ENCODE measurements at places on chromosomes 7 and 10.

- no peak for DNase-seq
These were observed 56.9 kb downstream of the ADK start for GRCh38 chr10:74207691-74208480.

- DNase-seq = no peak
These were observed 800.1 kb upstream of the ZWINT start for GRCh38 chr10:57161157-57161556.

- DNase-seq = no peak
These were observed 9.3 kb downstream of the CLCN1 start for GRCh38 chr7:143325240-143325639.

GRCh38 chr10:102673819-102674511 is 29.7 kb downstream of the TRIM8 start:
- DNase-seq = no peak

- no peak for DNase-seq
These were observed 97.2 kb downstream of the KAT6B start for GRCh38 chr10:74923556-74923955.

GRCh38 chr10:124448696-124449169 is 1.1 kb downstream of the NKX1-2 start:
- DNase-seq = no peak

- DNase-seq = no peak
These were observed 112.2 kb downstream of the MYO3A start for GRCh38 chr10:26046073-26046700.

GRCh38 chr7:48251766-48252165 is 80.5 kb downstream of the ABCA13 start:
- DNase-seq = no peak

GRCh38 chr10:129953119-129954051 is 10.7 kb downstream of the EBF3 start:
- DNase-seq = peak; percentile 83

GRCh38 chr10:75606203-75606779 is 174.9 kb downstream of the LRMDA start:
- DNase-seq = no peak

DNA sequence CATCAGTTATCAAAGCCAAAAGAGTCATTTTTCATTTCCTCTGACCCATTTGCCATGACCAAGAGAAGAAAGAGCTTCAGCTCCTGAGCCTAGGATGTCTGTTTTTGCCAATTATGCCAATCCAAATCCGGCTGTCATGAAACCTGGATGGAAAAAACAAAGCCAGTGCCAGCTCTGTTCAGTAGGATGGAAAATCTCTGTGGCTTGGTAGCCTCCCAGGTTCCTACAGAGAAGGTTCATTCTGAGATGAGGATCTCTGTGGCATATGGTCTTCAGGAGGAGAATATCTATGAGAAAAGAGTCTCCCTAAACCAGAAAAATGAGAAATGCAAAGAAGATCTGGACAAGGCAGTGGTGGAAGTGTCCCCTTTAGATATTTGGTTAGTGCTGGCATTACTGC is 475.4 kb downstream of the CNTNAP2 start:
- DNase-seq = no peak

- DNase-seq = no peak
These were observed 24.4 kb upstream of the GIMAP2 start for GRCh38 chr7:150660939-150661613.

- no peak for DNase-seq
These were observed 48.8 kb downstream of the KIAA1549 start for GRCh38 chr7:138932427-138932826.

- no peak for DNase-seq
These were observed 106.0 kb downstream of the BMS1 start for GRCh38 chr10:42888504-42889095.

GRCh38 chr10:124904796-124905195 is 37.1 kb upstream of the ZRANB1 start:
- no peak for DNase-seq

Measured in HS-5 (cell line).